ENCODE measurements at places on chromosomes 3 and 15.

DNA sequence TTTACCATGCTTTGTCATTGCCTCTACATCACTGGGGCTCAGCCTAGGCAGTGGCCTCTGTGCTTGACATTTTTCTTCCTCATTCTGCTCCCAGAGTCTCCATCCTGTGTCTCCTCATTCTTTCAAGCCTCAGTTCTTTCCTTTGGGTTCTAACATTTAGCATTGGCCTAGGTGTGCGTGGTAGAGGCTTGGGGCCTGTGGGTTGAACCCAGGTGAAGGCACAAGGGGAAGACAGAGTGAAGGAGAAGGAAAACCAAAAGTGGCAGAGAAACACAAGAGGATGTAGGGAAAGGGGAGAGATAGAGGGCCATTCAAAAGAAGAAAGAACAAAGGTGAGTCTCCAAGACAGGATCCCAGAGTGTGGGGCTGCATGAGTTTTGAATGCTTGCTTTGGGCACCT is 75.7 kb downstream of the FNDC3B start:
- DNase-seq: no peak

DNA sequence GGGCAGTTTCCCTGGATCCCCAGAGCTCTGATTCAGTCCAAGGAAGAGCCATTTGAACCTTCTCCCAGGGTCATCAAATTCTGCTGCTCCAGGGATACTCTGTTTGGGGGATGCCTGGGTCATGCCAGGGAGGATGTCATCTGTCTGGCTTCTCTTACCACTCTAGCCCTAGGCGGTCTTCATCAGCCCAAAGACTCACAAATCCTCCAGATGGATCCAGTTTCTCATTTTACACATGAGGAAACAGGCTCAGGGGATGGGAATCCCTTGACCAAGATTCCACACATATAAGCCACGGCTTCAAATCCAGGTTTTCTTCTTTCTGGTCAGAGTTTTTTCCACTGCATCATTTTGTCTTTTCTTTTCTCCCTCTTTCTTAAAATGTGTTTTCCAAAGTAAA is 36.7 kb downstream of the SLC28A1 start:
- DNase-seq: no peak

DNA sequence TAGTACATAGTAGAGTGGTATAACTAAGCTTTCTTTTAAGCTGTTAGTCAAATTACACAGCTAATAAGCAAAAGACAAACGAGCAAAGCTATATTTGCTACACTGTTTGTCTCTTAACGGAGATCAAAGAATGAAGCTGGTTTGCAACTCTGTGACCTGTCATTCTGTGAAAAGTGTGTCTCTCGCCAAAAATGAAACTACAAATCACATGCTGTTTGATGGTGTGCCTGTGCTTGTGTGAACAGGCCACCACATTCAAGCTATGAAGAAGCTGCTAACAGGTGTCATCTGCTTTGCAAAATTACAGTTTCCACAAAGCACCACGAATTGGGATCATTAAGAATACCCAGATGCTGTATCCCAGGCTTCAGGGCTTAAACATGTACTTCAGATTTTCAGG is 667.8 kb upstream of the NAALADL2 start:
- DNase-seq: peak; percentile 3

- DNase-seq: no peak
Observed at GRCh38 chr15:86002444-86002843, 77.2 kb upstream of the AGBL1 start.

DNA sequence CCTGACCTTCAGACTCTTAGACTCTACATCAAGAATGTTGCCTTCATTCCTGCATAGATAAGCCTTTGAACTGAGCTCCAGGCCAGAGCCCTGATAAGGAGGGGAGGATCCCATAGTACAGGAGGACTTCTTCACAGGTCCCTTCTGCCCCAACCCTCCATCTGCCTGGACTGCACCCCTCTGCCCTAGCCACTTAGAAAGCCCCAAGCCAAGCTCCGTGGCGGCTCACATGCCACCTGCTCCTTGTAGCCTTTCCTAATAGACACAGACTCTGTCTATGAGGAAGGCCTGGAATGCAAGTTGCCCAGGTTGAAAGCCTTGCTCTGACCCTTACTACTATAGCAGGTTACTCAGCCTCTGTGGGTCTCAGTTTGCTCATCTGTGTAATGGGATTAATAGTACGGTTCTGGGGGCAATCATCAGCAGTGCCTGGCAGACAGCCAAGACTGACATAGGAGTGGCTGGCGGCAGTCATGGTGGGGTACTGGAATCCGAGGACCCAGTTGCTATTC is 11.6 kb downstream of the PCSK6 start:
- DNase-seq: no peak

DNA sequence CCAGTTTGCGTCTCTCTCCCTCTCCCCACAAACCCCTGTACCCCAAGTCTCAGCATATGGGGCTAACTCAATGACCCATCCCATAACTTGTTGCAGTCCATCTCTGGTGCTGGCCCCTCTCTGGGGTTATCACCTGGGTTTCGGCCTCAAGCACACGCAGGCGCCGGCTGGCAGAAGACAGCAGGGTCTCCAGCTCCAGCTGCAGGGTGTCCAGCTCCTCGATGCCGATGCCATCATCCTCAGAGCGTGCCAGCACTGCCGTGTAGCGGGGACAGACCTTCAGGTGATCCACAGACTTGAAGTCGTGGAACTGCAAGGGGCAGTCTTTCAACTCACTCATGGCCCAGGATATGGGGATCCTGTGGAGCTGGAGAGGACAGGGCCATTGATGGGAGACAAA is 1.1 kb downstream of the TADA3 start:
- DNase-seq: no peak

DNA sequence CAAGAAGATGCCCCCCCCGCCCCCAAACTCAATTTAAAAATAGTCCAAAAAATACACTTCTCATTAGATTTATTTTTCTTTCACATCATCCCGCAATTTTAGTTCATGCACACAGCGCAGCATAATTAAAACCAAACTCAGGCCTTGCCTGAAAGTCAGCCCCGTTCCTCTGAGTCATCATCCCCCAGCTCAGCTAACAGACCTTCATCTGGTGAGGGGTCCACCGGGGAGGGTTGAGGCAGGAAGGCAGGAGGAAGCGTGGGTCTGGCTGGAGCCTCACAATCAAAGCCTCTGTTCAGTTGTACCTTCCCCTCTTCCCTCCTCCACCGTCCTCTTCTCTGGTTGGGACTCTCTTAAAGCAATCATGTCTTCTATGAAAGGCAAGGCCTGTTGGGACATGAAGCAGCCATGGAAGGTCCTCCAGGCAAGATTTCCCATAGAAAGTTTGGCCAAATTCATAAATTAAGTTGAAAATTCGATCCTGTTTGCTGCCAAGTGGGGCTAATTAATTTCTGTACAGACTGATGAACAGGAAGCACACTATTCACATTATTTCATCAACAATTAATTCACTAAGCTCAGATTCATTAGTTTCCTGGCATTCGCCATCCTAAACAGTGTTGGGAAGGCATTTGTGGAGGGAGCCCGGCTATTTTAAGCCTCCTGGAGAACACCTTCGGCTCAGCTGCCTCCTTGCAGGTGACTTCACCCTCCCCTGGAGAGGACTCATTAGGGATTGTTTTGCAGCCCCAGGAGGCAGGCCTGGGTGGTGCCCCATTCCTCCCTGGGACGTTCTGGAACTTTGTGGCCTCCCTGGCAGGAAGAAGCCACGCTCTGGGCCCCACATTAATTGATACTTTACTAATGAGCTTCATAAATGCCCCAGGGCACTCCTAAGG is 72.3 kb upstream of the BNC1 start:
- DNase-seq: no peak

GRCh38 chr15:74311734-74312444 is 55.6 kb downstream of the CYP11A1 start:
- peak; percentile 80 for DNase-seq

DNA sequence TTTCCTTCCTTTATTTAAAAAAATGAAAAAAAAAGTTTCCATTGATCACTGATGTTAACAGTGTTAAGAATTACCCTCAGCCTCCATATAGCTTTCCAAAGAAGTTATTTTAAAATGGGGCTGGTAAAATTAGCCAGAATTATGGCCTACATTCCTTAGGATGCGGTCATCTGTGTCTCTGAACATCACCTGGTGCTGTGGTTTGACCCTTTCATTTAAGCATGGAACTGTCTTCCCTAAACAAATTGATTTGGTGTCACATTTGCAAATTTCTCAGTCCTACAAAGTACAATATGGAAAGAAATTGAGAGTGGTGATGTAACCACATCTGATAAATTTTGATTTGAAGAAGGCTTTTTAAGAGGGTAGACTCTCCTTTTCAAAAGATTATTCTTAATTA is 40.3 kb upstream of the ZPLD1 start:
- DNase-seq: no peak

Data from DMS53 (cell line).